ENCODE measurements at places on chromosomes 2 and 18. TPM values are rescaled to one million over a fixed set of nuclear protein-coding genes. Genes with fewer than 3 reads are reported as not detected.

Gene REV1
- 41.6 TPM for polyA plus RNA-seq

Gene RGPD8
- polyA plus RNA-seq: 2.0 TPM

Gene G6PC2
- polyA plus RNA-seq: 0.21 TPM

Gene LAMA1
- polyA plus RNA-seq: 100 TPM

GRCh38 chr2:39786761-39787522 is 7.9 kb upstream of the THUMPD2 start:
- no peak for DNase-seq

DNA sequence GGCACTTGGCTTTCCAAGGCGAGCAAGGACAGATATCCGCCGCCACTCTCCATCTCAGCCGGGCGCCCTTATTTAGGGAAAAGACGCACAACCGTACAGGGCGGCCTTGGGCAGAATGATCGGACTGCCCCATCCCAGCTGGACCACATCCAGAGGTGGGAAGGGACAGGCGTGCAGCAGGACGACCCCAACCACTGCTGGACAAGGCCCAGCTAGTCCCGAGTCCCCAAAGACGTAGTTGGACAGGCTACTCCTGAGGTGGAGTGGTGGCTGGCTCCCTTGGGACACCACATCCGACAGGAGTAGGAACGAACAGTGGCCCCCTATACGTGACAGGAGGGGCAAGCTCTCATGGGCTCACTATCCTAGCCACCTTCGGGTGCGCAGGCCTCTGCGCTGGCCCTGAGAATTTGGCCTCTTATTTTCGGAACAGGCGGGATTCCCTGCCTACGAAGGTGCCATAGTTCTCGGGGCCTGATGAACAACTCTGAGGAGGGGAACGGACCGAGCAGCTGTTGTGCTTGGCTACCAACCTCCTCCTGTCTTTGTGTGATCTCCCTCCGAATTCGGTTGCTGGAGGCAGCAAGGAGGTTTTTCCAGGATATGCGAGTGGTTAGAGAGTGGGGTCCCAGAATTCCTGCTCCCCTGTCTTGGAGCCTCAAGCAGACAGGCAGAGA is 2.3 kb downstream of the FEV start:
- DNase-seq: no peak

- no peak for DNase-seq
Measured at GRCh38 chr18:30358555-30358954, 684.0 kb downstream of the DSC3 start.

DNA sequence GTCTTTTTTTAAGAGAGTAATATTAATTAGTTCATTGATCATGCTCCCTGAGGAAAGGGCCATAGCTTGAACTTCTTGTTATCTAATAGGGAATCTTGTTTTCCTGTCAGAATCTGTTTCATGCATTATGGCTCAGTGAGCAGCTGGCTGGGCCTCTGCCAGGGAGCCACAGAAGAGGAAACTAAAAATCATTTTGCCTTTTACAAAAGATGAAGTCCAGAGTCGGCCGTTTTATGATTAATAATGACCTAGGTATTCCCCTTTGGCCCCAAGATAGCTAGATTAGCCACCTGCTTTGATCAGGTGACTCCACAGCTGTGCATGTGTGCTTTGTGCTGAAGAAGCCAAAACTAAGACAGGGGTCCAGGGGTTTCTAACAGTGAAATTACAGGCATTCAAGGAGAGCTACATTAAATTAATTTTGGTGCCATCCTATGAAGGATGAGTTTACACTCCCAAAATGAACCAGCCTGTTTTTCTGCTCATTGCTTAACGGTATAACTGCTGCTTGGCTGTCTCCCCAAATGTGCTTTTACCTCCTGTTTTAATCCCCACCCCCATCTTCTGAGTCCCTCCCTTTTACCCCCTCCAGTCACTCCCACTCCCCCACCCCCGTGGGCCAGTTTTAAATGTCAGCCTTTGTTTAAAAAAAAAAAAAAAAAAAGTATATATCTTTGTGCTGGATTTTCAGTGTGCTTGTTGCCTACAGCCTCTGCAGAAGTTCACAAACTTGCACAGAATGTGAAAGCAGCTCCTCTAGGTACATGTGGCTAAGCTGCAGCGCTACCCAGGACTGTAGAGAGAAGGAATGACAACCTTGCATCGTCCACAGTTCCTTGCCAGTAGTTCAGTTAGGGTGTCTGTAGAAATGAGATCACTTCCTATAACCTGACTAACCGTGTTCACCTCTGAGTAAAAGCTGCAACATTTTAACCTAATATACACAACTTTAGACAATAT is 93.1 kb downstream of the CABLES1 start:
- DNase-seq: no peak

DNA sequence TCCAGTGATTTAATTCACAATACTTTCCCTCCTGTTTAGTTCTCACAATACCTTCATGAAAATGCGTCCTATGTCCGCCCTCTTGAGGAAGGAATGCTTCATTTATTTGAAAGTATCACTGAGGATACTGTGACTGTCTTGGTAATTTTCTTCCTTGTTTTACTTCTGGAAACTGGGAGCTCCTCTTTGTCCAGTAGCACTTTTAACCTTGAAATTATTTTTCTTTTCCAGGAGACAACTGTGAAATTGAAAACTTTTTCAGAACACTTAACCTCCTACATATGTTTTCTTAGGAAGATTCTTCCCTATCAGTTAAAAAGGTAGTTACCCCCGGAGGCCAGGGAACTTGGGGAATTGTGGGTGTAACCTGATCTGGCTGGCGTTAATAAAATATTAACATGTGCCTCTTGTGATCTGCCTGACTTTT is 58.9 kb upstream of the STON1 start:
- DNase-seq: peak; percentile 77

- no peak for DNase-seq
Measured at GRCh38 chr2:234453216-234453615, 43.7 kb downstream of the ARL4C start.

DNA sequence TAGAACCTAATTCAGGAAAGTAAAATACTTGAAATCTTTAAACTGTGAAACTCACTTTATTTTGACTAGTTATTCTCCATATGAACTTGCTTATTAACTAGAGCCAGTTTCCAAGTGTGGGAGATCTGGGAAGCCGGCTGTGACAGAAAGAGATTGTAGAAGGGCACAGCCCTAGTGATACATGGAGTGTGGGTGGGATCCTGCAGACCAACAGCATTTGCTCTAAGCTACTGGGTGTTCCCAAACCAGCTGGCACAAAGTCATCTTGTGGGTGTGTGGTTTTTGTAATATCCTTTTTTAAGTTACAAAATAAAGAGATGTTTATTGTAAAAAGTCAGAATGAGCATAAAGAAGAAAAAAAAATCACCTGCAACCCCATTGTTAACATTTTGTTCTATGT is 3.4 kb downstream of the DUSP19 start:
- DNase-seq: no peak

DNA sequence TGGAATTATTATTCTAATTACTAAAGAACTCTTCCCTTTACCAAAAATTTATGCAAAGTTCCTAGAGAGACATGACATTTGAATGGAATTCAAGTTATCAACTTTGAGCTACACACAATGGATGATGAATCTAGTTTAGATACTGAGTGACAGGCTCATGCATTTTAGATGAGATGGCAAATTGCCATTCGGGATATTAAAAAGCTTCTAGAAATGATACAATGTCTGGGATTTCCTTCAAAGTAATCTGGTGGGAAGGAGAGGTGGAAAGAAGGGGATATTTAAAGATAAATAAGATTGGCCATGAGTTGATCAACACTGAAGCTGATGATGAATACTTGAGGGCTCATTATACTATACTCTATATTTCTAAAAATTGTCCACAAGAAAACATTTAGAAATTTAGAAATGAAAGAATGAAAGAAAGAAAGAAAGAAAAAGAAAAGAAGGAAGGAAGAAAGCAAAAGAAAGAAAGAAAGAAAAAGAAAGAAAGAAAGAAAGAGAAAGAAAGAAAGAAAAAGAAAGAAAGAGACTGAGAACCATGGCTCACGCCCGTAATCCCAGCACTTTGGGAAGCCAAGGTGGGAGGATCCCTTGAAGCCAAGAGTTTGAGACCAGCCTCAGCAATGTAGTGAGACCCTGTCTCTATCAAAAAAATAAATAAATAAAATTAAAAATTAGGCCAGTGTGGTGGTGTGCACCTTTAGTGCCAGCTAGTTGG is 62.6 kb upstream of the NEDD4L start:
- DNase-seq: no peak

- no peak for DNase-seq
Measured at GRCh38 chr2:134912361-134912760, 6.3 kb upstream of the CCNT2 start.

GRCh38 chr2:241566468-241566867 is 7.9 kb downstream of the BOK start:
- no peak for DNase-seq

GRCh38 chr2:8884812-8885211 is 47.4 kb upstream of the KIDINS220 start:
- DNase-seq: no peak

DNA sequence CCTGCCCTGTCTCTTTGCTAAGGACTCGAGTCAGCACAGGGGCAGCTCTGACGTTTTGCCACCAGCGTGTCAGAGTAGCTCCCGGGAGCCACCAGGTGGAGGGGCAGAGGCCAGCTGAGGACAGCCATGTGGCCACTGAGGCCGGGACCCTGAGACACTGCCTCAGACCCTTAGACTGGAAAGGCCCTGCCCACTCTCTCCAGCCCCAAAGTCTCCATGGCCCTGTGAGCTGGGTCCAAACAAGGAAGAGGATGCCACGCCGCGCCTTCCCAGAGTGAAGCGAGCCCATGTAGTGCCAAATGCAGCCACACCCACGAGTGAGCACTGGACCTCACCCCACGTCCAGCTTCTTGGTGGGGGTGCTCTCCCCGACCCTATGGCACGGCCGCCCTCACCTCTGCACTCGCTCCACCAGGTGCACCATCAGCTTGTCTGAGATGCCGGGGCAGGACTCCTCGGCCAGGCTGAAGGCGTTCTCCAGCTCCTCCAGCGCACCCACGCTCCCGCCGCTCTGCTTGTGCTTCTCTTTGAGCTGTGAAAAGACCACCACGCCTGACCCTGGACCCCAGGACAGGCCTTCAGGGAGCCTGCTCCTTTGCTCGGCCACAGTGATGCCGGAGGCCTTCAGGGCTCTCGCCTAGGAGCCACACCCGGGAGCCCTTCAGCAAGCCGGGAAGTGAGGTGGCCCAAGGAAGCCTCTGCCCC is 12.2 kb downstream of the STK25 start:
- no peak for DNase-seq

All from left renal cortex interstitium (tissue), 4 donors.